ENCODE measurements at places on chromosomes 5 and 9.

- DNase-seq, result no peak
Measured at GRCh38 chr9:19385786-19386501, 5.9 kb upstream of the RPS6 start.

DNA sequence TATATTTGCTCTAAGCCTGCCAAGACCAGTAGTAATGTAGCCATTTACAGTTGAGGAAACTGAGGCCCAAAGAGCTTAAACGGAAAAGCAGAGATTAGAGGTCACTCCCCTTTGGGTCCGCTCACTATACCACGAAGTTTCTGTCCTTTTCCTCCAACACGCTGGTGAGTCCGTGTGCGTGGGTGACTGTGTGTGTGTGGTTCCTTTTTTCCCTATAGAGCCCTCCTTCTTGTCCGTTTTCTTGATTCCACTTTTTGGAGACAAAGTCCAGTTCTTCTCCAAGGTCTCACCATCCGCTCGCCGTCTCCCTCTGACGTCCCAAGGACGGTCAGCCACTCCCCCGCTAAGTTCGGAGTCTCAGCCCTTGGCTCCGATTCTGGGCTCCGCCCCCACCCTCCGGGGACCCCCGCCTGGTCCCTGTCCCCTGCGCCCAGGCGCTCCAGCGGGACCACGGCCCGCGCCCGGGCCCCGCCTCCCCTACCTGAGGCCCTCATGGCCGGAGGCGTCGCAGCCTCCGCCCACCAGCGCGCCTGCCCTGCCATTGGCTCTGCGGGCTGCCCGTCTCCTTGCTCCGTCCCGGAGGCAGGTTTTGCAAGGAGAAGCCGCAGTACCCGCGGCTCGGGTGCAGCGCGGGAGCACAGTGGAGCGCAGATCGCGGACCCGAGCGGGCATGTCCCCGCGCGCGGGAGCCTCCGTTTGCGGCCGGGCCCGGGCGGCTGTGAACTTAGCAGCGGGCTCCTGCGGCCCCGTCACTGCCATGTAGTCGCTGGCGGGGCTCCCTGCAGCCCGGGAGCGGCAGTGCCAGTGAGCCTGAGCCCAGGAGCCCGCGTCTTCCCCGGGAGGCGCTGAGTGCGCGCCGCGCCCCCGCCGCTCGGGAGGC lies at the start of gene MAST4:
Gene MAST4 (plus strand): TSS at position 638 of the 880 bp plus-strand sequence. CDS start 263 bp downstream, outside the sequence.
- DNase-seq, result peak; percentile 82

DNA sequence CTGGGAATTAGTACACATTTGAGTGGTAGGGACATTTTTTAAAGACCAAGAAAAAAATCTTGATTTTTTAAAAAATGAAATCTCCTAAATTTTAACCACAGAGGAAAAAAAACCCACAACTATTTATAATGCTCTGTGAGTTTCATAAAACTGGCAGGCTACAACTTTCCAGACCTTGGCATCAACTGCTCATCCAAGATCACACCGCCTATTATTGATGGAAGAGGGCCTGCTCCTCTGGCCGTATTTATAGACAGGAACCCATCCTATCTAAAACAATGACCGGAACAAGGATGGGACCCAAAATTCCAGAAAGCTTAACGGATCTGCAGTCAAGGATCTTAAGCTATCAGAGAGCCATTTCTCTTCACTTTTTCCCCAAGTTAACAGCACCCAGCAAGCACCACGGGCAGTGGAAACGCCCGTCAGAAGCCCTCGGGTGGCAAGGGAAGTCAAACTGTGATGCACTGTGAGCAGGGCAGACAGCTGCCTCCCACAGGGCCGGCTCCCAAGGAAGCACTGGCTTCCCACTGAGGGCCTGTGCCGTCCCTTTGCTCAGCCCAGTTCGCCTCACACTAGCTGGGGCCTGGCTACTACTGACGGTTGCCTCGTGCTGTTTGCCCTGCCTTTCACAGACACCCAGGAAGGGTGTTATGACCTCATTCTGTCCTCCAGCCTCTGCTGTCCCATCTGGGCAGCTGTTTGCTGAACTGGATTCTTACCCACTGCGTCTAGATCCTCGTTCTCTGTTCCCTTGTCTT lies 62.8 kb downstream of the CDC14B start:
- no peak for DNase-seq

DNA sequence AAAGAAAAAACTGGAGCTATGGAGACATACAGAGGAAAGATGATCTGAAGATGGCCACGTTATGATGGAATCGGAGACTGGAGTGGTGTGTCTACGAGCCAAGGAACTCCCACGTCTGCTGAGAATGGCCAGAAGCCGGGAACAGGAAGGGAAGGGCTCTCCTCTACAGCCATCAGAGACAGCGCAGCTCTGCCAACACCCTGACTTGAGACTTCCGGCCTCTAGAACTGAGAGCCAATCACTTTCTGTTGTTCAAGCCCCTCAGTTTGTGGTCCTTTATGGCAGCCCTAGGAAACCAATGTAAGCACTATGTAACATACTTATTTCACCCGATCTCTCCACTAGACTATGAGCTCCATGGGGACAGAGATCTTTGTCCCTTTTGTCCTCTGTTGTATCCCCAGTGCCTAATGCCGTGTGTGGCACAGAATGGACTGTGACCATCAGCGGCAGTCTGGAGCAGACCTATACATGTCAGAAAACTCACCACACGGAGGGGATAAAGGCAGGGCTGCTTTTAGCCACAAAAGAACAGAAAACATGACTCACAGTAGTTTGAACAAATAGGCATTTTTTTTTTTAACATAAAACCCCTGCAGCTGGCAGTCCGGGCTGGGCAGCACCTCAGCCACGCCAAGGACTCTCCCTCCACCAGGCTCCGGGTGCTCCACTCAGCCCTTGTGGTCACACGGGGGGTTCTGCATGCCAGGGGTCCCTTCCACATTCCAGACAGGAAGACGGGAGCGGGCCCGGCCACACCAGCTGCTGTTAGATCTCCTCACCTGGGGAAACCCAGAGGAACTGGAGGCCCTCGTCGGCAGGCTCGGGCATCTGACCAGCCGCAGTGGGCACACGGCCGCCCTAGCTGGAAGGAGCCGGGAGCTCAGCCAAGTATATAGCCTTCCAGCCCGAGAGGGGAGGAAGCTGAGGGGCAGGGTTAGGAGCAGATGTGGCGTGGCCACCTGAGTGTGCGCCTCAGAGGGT lies 16.1 kb upstream of the MXD3 start:
- DNase-seq, result no peak

GRCh38 chr5:21895766-21896350 lies 957.3 kb downstream of the CDH12 start:
- DNase-seq, result no peak

- DNase-seq, result no peak
Measured at GRCh38 chr5:132662004-132662401, 4.0 kb downstream of the IL13 start.

GRCh38 chr5:119255571-119256356 lies 100.1 kb upstream of the TNFAIP8 start:
- DNase-seq, result no peak
